ENCODE measurements at places on chromosomes 12 and 14.

DNA sequence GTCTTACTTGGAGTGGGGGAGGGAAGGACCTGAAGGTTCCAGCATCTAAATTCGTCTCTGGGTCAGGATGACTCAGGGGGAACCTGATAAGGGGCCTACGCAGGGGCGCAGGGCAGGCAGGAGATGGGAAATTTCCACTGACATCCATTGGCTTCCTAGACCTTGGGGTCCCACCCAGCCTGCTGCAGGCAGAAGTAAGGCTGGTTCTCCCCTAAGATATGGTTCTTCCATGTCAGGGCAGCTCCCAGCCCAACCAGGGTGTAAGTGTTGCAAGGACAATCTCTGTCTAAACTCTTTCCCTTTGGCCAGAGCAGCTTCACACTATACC lies 2.1 kb upstream of the NDRG2 start:
- no peak for DNase-seq

GRCh38 chr14:67517083-67517482 lies 16.0 kb upstream of the PLEKHH1 start:
- DNase-seq, result no peak

- DNase-seq, result no peak
Measured at GRCh38 chr12:45279931-45280830, 64.3 kb downstream of the ANO6 start.

GRCh38 chr14:35193161-35193560 lies 70.8 kb downstream of the PRORP start:
- no peak for DNase-seq

- no peak for DNase-seq
Measured at GRCh38 chr12:57133916-57134315, 5.6 kb downstream of the LRP1 start.

DNA sequence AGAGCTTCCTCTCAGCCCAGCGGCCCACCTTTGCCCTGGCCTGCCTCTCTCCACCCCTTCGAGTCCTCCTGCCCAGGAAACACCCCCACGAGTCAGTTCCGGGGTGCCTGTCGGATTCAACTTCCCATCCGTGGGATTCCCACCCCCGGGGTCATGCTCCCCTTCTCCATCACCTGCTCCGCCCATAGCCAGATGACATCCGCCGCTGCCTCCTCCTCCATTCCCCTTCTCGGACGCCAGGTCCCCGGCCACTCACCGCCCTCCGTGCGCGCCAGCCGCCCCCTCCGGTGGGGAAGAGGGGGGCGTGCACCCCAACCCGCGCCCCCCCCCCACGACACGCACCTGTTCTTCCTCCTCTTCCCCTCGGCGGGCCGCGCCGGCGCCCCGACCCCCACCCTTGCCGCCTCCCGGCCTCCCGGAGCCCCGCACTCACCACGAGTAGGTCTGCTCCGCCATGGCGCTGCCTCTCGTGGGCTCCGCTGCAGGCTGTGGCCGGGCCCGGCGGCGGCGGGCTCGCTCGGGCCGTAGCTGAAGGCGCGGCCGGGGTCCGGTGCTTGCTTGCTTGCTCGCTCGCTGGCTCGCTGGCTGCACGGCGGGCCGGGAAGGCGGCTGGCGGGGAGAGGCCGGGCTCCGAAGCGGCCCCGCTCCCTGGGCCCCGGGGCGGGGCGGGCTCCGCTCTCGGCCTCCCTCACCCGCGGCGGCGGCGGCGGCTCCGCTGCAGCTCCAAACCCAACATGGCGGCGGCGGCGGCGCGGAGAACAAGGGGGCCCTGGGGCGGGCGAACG lies 554 bp downstream of the SPPL3 start:
- peak; percentile 68 for DNase-seq

DNA sequence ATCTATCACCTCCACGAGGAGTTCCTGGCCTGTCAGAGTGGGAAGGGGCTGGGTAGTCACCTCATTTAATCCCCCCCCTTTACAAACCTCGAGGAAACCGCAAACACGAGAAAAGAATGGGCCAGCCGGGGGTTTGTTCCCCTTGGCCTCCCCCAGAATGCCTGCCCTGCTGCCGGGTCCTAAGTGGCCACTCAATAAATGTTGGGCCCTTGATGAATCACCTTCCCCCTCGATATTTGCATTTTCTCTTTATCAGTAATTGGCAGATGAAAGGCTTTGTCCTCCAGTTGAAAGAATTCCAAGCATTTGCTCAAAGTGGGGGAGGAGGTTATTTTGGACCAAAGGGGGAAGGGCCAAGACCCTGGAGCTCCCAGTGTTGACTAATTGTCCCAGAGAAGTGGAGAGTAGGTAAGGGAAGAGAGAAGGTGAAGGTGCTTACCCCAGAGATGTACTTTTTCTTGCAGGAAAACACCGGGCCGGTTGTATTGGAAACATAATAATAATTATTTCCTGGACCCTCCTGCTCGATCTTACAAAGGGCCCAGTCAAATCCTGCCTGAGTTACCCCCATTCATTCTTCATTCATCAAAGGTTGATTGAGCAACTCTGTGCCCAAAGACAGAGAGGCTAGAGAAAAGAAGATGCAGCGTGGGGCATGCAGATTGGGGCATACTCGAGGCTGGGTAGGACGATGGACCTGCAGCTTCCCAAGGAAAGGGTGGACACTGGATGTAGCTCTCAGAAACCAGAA lies 1.9 kb upstream of the KDM2B start:
- peak; percentile 21 for DNase-seq

DNA sequence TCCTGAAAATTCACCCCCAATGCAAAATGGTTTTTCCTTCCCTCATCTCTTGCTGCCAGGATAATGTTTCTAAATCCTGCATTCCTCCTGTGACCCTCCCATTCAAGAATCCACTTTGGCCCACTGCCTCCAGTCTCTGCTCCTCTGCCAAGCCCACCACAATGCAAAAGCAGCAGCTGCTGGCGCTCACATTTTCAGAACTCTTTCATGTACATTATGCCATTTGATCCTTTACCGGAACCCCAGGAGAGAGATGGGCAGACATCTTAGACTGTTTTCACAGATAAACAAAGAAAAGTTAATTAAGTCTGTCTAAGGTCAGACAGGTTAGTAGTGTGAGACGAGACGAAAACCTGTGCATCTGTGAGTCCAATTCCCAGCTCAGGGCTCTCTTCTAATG lies 12.9 kb downstream of the LRIG3 start:
- DNase-seq, result no peak

DNA sequence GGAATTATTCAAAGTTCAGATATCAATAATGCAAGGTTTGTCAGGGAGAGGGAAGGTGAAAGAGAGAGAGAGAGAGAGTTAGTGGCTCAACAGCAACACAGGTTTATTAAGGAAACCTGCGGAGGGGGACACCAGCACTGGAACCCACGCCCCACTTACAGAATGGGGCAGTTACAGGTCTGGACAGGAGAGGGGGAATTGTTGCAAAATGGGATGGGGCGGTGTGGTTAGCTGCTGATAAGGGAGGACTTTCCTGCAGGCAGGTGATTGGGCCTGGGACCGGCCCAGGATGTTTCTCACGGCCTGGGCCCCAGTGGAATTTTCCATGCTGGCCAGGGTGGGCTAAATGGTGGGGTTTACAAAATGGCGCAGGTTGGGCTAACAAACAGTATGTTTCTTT lies 278.2 kb upstream of the SLC16A7 start:
- no peak for DNase-seq

- DNase-seq, result no peak
Measured at GRCh38 chr14:49971156-49972130, 78.6 kb downstream of the ARF6 start.

- no peak for DNase-seq
Measured at GRCh38 chr12:7151532-7151931, 21.4 kb downstream of the CLSTN3 start.

DNA sequence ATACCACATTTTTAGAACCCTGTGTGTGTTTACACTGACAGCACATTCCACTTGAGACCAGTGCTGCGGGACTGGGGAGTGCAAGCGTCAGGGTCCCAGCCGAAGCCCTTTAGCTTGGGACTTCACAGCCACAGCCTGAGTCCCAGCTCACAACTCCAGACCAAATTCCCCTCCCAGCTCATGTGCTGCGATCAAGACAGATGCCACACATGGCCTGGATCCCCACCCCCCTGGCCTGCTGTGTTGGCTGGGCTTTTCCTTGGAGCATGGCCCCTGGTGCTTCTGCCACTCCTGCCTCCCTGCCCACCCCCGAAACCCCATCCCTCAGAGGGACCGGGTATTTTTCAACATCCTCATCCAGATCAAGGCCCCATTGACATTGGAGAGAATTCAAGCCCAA lies 63.7 kb downstream of the WDR20 start:
- DNase-seq, result no peak

DNA sequence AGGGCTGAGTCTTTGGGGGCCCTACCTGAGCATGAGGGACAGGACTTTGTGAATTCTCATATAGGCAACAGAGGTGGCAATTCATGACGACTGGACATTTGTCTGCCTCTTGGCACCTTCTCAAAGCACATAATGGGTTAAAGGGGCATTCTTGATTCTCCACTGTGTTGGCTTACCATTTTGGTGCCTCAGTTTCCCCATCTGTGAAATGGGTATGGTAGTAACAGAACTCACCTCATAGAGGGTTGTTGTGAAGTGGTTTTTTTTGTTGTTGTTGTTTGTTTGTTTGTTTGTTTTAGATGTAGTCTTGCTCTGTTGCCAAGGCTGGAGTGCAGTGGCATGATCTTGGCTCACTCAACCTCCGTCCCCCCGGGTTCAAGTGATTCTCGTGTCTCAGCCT lies 106.0 kb downstream of the CHST11 start:
- DNase-seq, result no peak

- DNase-seq, result no peak
Measured at GRCh38 chr12:84913129-84913515, 523 bp upstream of the SLC6A15 start.

DNA sequence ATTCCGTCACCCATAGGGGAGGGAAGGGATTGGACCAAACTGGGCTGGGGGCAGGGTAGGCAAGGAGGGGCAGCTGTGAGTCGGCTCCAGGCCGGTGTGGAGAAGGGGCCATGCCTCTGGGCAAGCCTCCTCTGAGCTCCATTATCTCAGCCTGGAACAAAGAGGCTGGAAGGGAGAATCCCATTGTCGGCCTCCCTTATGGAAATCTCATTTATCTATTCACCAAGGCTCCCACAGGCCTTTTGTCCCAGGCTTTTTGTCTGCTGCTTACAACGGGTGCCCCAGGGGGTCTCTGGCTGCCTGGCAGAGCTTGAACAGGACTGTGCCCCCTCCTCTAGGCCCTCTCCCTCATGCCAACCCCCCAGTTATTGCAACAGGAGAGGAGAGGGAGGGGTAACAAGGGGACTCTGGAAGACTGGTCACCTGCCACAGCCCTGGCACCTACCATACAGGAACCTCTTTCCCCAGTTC lies 19.5 kb downstream of the FIGNL2 start:
- no peak for DNase-seq

- DNase-seq, result no peak
Measured at GRCh38 chr12:132396657-132397056, 67.3 kb upstream of the GALNT9 start.

DNA sequence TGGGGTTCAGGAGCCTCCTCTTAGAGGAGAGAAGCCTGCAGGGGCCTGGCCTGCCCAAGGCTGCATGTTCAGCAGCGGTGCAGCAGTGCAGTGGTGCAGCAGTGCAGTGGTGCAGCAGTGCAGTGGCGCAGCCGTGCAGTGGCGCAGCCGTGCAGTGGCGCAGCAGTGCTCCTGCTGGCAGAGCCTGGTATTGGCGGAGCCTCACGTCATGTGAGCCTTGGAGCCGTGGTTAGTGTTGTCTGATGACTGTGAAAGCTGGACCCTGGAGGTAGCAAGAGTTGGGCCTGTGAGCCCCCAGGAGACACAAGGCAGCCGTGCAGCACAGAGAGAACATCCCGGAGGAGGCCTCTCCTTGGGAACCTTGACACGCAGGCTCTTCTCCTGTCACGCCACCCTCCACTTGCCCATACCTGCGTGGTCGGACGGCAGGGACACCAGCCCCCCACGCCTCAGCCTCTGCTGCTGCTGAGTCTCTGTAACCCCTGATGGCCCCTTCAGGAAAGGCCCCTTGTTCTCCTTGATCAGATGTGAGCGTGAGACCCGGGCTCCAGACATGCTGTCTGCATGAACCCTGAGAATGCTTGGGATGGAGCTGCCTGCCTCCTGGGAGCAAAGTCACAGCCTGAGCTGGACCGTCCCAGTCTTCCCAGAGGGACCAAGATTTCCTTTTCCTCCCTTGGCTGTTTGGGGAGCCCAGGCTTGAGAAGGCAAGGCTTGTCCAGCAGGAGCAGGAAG lies 193.7 kb downstream of the KIF26A start:
- no peak for DNase-seq

GRCh38 chr14:68479247-68479646 lies 313.6 kb downstream of the ZFP36L1 start:
- DNase-seq, result peak; percentile 61

GRCh38 chr12:103333676-103334075 lies 162.1 kb downstream of the C12orf42 start:
- no peak for DNase-seq

GRCh38 chr14:32393119-32393518 lies 64.0 kb downstream of the AKAP6 start:
- no peak for DNase-seq

DNA sequence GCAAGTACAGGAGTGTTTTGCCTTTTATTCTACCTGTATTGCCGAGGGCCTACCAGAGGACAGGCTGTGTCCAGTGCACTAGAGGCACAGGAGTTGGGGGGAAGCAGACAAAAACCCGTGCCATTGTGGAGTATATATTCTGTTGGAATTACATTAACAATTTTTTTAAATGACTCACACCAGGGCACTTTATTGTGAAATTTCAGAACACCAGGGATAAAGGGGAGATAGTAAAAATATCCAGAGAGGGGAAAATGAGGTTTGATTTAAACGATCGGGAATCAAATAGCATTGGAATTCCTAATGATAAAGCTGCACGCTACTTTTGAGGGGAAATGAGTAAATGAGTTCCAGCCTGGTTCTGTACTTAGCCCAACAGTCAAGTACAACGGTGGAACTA lies 123.2 kb downstream of the PELI2 start:
- DNase-seq, result no peak

- no peak for DNase-seq
Measured at GRCh38 chr12:2212971-2213869, 160.4 kb downstream of the CACNA1C start.

DNA sequence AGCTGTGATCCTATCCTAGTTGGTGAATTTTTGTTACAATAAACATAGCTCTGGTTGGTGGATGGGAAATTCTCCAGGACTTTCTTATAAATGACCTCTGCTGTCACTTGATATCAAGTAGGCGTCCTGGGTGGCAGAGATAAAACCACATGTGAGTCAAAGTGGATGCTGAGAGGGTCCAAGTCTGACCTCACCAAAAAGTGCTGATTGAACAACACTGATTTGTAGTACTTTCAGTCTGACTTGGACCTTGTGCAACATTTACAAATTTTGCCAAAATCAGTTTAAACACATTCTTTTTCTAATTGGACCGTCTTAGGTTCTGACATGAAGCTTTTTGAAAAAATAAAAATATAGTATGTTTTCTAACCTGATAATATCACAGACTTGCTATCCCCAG lies 585.6 kb downstream of the GALC start:
- no peak for DNase-seq

DNA sequence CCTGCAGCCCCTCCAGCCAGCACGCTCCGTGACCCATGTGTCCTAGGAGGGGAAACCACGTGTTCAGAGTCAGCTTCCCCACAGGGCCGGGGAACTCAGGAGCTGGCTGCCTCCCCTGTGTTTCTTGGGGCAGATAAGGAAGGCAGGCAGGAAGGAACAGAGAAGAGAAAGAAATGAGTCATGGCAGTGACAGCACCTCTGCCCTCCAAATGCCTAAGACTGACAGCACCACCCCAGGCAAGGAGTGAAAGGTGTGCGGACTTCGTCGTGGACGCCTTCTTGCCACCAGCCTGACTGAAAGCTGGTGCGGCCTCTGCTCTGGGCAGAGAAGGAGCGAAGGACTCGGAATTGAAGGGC lies 167.0 kb upstream of the FKBP4 start:
- DNase-seq, result peak; percentile 33

GRCh38 chr14:99138999-99139865 lies 132.8 kb downstream of the BCL11B start:
- DNase-seq, result no peak
